ENCODE measurements at places on chromosomes 6 and 20.

- no peak for DNase-seq
These were observed 214.7 kb downstream of the CLIC5 start for GRCh38 chr6:45800911-45801310.

GRCh38 chr20:8670893-8671215 is 398.0 kb upstream of the PLCB4 start:
- no peak for DNase-seq

DNA sequence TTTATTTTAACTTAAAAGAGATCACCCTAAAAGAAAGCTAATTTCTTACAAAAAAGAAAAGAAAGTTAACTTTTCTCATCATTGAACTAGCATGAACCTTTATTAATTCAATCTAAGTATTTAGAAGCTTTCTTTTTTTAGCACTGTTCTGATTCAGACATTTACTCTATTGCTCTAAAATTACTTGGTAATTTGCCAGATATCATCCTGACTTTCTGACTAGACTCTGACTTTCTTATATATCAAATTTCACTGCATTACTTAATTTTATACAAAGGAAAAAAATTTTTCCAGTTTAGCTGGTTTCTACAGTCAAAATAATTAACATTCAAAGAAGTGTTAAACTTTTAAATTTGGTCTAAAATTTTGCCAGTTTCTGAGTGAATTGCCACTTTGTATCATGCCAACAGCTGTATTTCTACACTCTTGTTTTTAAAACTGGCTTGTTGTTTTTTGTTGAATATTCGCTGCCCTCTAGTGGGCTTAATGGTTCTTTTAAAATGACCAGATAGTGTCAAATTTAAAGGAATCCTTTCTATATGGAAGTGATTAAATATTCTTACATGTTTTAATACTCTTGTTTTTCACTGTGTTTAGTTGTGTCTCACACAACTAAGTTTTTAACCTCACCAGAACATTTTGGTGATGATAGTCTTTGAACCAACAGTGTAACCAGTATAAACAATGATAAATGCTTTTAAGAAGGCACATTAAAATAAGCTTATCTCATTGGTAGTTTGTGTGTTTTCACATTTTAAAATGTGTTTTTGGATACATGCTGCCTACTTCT is 102.0 kb downstream of the POPDC3 start:
- DNase-seq, result peak; percentile 5

- no peak for DNase-seq
These were observed 188.4 kb upstream of the TSHZ2 start for GRCh38 chr20:52783769-52784168.

DNA sequence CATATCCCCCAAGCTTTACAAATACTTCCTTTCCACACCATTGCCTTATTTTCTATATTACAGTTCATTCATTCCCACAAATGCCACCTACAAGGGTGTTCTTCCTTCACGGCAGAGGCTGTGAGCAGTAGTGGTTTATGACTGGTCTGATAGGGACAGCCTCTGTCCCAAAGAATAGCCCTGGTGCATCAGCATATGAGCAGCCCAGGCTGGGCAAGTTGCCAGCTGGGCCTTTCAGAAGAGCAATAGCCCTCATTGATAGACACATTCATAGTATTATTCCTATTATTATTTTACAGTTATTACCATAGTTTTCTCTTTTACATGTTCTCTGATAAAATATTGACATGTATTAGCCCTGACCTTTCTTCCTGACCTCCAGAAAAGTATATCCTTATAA is 149.9 kb downstream of the MMS22L start:
- no peak for DNase-seq

- DNase-seq, result no peak
These were observed 27.4 kb downstream of the MRS2 start for GRCh38 chr6:24430086-24430485.

- DNase-seq, result peak; percentile 60
These were observed 22.5 kb downstream of the MOCS3 start for GRCh38 chr20:50980851-50981713.

DNA sequence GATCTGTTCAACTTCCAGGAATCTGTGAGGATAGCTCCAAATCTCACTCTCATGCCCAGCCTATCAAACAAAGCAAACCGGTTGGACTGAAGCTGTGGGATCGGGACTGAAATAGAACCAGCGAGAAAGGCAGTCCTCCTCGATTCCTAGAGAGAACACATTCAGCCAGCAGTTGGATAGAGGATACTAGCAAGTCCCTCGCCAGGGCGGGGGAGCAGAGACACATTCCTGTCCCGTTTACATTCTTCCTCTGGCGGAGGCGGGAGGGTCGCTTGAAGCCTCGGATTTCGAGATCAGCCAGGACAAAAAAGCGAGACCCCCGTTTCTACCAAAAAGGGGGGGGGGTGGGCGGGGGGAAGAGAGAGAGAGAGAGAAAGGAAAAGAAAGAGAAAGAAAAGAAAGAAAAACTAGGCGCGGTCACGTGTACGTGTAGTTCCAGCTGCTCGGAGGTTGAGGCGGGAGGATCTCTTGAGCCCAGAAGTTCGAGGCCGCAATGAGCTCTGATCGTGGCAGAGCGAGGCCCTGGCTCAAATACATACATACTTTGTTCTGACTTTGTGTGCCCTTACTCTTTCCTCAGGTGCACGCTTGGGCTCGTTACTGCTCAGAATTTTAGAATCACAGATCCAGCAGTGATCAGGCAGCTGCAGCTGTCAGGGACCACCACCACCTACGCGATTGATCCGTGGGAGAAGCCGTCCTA is 19.5 kb downstream of the ZNF311 start:
- DNase-seq, result peak; percentile 88

DNA sequence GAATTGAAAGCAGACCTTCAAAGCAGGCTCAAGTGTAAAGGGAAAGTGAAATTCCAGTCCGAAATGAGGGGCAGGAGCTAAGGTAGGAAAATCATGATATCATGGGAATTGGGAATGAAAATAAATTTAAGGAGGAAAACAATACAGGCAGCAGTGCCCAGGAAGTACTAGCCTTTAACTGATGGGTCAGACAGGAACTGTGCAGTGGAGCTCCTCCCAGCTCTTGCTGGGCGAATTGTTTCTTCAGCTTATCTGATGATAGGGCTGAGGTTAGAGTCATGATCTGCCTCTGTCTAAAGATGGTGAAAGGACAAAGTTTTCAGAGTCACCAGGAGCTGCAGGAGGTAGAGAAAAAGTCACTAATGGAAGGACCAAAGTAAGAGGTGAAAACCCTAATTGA is 457.9 kb upstream of the PTCHD4 start:
- DNase-seq, result no peak

DNA sequence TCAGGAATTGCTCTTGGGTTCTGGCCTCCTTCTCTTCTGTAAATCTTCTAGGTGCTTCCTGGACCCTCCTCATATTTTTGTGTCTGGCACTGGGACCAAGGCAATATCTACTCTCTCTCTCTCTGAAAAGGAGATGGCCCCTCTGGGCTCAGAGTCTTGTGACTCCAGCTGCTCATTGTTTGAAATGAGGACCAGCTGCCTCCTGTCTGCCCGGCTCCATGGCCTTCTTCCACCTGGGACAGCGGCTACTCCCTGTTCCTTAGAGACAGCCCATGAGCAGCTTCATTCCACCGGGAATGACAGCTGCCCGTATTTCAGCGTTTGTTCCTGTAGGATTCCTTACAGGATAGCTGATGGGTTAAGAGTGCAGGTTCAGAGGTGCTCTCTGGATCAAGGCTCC is 2.9 kb downstream of the TGM3 start:
- no peak for DNase-seq

GRCh38 chr6:166566026-166567011 is 20.2 kb downstream of the RAMACL start:
- no peak for DNase-seq

- no peak for DNase-seq
These were observed 233.5 kb upstream of the QKI start for GRCh38 chr6:163180874-163181541.

DNA sequence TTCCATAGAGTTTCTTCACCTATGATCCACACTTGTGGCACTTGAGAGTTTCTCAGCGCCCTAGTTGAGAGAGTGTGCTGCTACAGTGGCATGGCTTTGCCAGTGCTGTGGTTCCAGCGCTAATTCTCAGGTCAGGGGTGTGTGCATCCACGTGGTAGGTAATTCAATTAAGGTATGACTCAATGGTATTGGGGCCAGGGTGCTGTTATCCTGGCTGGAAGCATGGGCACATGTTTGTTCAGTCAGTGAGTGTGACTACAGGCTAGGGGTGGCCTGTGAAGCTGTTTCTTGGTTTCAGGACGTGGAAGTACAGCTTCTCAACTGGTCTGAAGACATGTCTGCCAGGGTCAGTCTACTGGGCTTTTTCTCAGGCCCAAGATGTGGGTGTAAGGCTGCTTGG is 3.0 kb upstream of the SEMG2 start:
- no peak for DNase-seq

DNA sequence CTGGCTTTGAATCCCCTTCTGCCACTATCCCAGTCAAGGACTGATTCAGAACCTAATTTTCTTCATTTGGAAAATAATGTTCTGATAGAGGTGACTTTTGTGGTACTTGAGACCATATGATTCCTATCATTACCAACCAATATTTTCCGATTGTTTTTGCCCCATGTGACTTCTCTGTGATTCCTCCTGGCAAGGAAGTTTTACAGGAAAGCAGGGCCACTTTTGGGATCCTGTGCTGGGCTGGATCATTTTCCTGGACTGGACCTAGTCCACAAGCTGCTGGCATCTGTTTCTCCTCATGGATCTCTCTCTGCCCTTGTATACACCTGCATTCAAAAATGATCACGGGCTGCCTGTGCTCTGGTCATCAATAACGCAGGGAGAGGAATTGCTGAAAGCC is 13.9 kb upstream of the SNHG17 start:
- no peak for DNase-seq

DNA sequence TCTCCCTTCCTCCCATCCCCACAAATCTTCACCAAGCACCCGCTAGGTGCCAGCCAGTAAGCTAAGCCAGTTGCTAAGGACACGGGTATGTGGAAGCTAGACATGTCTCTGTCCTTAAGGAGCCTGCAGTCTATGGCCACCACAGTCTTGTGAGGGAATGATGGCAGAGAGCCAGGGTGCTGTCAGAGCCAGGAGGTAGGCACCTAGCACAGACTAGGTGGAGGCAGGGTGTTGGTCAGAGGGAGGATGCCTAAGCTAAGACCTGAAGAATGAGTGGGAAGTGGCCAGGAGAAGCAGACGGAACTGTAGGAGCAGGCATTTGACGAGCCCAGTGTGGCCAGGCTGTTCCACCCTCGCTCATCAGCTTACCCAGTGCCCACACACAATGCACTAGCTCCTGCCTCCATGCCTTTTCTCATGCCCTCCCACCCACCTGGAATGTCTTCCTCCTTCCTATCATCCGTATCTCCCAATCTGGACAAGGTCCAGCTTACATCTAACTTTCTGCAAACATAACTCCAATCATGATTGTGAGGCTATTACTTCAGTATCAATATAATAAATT is 125.6 kb downstream of the FOXC1 start:
- no peak for DNase-seq

DNA sequence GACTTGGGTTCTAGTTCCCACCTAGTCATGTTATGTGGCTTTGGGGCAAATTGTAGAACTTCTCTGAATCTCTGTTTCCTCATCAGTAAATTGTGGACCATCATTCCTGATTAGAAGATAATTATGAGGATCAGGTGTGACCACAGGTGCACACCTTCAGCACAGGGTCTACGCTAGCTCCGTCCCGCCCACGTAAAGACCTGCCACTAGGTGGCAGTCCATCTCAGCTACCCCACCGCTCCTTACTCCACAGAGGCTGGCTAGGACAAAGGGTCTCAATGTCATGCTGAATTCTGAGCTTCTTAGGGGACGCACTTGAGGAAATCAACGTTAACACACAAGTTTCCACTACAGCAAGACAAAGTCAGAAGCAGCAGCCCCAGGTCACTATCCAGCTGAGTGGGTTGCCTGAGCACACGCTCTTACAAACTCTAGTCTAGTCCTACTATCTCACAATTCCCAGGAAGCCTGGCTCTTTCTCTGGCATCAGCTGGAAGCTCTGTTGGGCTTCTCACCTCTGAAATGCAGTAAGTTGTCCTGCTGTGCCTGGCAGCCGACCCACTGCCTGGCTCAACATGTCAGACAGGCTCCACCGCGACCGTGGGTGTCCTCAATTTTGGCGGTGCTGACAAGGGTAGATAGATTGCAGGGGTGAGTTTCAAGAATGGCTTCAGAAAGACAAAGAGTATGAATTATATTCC is 2.0 kb upstream of the PLCG1 start:
- DNase-seq, result peak; percentile 17

- DNase-seq, result no peak
These were observed 146.5 kb downstream of the TBC1D32 start for GRCh38 chr6:121187833-121188200.

DNA sequence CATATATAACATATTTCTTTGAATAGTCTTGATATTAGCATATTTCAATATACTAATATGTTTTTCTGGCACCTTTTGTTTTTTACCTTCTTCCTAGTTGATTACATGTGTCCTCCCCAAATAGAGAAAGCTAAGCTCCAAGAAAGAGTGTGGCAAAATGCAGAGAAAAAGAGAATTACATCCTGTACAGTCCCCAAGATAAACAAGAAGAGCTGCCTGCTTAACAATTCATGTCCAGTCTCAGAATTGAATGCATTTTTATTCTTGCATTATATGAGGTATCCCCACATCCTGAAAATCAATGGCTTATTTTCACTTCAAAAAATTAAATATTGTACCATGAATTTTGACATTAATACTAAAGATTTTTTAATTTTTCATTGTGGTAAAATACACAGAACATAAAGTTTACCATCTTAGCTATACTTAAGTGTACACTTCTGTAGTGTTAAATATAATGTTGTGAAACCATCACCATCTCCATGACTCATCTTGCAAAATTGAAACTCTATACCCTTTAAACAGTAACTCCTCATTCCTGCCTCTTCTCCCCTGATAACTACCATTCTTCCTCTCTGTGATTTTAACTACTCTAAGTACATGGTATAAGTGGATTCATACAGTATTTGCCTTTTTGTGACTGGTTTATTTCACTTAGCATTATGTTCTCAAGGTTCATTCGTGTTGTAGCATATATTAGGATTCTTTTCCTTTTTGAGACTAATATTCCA is 490.3 kb downstream of the COL12A1 start:
- DNase-seq, result no peak

GRCh38 chr6:40810171-40810570 is 223.0 kb upstream of the LRFN2 start:
- no peak for DNase-seq

GRCh38 chr6:148502083-148502772 is 159.6 kb downstream of the SASH1 start:
- no peak for DNase-seq

- no peak for DNase-seq
These were observed 99.0 kb downstream of the QRSL1 start for GRCh38 chr6:106728296-106728870.

Measured in NCI-H2081 (cell line).